Caki2 (cell line): ENCODE measurements at places on chromosomes 6 and 20.

- no peak for DNase-seq
Measured at GRCh38 chr6:31614684-31615578, at the start of gene AIF1. TSS of gene AIF1 (plus strand) at chr6:31615234. CDS start at chr6:31615330, 96 bp downstream.

- no peak for DNase-seq
Measured at GRCh38 chr6:166466178-166467122, 83.7 kb upstream of the MPC1 start.

- no peak for DNase-seq
Measured at GRCh38 chr6:141451181-141451510, 681.6 kb upstream of the GJE1 start.

- no peak for DNase-seq
Measured at GRCh38 chr6:162798546-162799266, 70.9 kb downstream of the PACRG start.

GRCh38 chr6:87099472-87099871, 4.6 kb upstream of the CGA start:
- DNase-seq: no peak

DNA sequence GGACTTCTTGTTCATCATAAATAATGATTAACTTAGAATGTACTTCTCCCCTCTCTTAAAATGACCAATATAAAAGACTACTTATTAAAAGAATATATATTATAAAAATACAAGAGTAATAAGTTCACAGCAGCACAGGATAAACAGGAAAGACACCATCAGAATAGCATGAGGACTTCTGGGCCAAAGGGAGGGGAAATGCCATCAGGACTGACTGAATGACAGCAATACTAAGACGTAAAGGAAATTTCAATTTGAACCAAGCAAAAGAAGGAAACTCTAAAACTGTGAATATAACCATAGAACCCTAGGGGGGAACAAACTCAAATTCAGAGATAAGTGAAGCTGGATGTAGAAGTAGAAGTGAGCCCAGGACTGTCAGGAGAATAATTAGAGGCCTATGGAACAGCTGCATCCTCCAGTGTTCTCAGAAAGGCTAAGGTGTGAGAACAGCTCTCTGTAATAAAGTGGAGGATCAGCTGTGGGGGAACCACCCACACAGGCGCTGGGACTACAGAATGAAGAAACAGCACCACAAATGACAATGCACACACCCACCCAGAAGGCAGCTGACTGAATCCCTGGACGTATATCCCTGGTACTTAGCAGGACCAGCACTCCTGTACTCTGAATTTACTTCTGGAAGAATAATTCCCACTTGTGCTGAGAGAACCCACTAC, 37.8 kb downstream of the ZHX3 start:
- no peak for DNase-seq

DNA sequence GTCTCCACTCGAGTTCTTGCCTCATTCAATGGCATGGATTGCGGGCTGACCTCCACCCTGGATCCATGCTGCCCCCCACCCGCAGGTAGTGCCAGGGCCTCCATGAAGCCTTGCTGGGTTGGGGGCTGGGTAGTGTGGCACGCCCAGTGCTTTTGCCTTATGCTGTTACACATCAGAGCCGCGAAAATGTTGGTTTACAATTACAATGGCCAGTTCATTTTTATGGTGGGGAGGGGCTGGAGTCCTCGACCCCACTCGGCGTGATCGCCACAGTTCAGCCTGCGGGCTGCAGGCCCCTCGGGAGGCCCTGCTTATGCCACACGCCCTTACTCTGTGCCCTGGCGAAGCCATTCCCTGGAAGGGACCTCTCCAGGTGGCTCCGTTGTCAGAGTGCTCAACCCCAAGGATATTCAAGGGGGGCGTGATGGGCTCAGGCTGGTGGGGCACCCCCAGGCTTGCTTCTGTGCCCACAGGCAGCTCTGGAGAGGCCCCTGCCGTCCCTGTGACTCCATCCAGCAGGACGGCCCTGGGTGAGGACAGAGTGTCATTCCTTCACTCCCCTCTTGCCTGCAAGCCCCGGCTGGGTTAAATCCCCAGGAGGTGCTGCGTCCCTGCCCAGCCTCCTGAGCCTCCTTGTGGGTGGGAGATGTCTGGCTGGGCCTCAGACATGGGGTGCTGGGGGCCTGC, 14.8 kb downstream of the ITPA start:
- no peak for DNase-seq

- DNase-seq: no peak
Measured at GRCh38 chr6:118281291-118281690, 266.8 kb upstream of the PLN start.

- DNase-seq: no peak
Measured at GRCh38 chr20:542777-543368, 717 bp downstream of the CSNK2A1 start.

- DNase-seq: no peak
Measured at GRCh38 chr20:33482581-33482980, 7.3 kb upstream of the CBFA2T2 start.

GRCh38 chr6:166418691-166419143, 36.0 kb upstream of the MPC1 start:
- DNase-seq: no peak

DNA sequence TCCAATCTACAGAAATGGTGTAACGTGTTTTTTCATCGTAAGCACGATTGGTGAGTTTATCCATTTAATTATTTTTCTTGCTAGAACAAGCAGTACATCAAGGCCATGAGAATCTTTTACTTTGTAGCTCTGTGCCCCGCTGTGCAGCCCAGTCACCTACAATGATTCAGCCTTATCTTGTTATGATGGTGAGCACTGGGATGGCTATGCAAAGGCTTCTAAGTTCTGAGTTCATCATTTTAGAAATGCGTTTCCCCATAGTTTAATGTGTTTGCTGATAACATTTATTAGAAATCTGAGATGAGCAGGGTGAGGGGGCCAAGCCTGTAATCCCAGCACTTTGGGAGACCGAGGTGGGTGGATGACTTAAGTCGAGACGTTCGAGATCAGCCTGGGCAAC, 111.8 kb upstream of the QKI start:
- DNase-seq: no peak

DNA sequence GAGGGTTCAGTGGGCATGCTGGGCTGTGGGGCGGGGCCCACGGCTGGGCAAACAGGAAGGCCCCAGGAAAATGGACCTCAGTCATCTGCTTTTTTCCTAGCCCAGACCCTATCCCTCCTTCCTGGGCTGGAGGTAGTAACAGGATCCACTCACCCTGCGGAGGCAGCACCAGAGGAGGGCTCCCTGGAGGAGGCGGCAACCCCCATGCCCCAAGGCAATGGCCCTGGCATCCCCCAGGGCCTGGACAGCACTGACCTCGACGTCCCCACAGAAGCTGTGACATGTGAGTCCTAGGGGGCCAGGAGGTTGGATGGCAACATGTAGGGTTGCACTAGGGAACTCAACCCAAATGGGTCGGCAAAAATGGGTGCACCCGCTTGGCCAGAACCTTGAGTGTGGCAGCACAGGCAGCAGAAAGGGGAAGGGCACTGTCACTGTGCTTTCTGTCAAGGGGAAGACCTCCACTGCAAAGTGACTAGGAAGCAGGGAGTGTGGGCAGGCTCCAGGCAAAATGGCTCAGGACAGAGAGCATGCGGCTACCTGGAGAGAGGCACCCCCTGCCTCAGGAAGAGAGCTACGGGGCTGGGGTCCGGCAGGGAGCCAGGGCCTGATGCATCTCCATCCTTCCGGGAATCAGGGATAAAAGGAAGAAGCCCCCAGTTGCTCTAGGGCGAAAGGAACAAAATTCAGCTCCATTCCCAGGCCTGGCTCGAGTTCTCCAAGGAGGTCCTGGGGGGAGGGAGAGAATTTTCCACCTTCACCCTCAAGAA, 7.9 kb downstream of the MDFI start:
- no peak for DNase-seq

- no peak for DNase-seq
Measured at GRCh38 chr6:31545291-31545690, 1.1 kb downstream of the ATP6V1G2 start.

DNA sequence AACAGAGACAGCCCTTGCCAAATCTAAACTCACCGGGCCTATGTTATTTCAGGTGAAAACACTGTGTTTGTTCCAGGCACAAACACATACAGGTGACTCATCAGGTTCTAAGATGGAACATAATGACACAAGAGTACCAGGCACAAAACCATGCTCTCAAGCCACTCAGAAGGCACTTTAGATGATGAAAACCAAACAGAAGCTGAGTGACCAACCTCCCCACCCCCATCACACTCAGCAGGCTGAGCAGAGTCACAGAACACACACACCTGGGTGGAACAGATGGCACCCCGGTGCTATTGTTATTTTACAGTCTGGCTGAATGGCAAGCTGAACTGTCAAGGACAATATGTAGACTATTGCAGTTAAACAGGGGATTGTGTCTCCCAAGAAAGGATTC, 20.6 kb upstream of the NKX2-2 start:
- DNase-seq: no peak

- DNase-seq: no peak
Measured at GRCh38 chr6:159061805-159062563, 17.2 kb upstream of the TAGAP start.
